Activated CD8-positive, alpha-beta T cell treated with anti-CD3 and anti-CD28 coated beads for 36 hours (primary cell): ENCODE measurements at places on chromosomes 7 and 10.
A peak's percentile ranks its signal among the peaks of the same experiment; 100 is the strongest.

DNA sequence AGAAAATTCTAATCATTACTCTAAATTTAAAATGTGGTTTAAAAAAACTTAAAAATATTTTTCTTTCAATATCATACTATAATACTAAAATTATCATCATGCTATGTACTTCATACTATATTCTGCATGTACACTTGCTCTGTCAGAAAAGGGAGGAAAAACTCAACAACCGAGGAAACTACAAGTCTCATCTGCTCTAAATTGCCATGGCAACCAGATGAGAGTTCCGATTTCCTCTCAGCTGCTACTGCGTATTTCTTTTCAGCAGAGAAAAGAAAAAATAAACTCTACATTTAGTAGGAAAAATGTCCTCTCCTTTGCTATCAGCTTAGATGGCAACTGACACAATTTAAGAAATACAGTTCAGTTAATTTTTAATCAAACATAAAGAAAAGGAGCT is 178.9 kb downstream of the SRPK2 start:
- peak; percentile 8 for DNase-seq

GRCh38 chr7:143958781-143959180 is 4.1 kb downstream of the OR2F1 start:
- DNase-seq = no peak

GRCh38 chr7:28654110-28654509 is 241.8 kb downstream of the CREB5 start:
- no peak for DNase-seq

DNA sequence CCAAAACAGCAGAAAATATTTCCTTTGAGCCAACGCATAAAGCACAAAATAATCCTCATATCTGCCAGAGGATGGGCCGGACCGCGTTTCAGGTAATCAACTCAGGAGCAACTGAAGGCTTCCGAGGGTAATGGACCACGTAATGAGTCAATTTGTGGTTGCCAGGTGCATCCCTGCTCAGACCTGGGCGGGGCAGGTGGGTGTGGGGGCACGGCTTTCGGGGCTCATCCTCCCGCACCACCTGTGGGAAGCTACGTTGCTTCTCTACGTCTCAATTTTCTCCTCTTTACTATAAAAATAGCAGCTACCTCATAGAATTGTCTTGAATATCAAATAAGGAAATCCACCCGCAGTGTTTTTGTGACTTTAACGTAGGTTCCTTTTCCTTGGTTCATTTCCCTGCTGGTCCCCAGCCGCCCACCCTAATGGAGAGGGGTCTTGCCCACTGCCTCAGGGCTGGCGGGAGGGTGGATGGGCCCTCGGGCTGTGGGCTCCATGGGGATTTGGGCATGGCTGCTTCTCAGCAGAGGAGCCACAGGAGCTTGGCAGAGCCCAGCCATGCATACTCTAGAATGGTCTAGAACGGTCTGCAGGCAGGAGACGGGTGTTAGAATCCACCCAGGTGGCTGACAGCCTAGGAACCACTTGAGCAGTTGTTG is 324.7 kb downstream of the ADARB2 start:
- no peak for DNase-seq

- no peak for DNase-seq
Observed at GRCh38 chr10:129727071-129727470, 237.0 kb downstream of the EBF3 start.
